NCI-H1417 treated with DMSO at 0.1 percent for 48 hours (cell line): ENCODE measurements at places on chromosomes 3 and 15.

DNA sequence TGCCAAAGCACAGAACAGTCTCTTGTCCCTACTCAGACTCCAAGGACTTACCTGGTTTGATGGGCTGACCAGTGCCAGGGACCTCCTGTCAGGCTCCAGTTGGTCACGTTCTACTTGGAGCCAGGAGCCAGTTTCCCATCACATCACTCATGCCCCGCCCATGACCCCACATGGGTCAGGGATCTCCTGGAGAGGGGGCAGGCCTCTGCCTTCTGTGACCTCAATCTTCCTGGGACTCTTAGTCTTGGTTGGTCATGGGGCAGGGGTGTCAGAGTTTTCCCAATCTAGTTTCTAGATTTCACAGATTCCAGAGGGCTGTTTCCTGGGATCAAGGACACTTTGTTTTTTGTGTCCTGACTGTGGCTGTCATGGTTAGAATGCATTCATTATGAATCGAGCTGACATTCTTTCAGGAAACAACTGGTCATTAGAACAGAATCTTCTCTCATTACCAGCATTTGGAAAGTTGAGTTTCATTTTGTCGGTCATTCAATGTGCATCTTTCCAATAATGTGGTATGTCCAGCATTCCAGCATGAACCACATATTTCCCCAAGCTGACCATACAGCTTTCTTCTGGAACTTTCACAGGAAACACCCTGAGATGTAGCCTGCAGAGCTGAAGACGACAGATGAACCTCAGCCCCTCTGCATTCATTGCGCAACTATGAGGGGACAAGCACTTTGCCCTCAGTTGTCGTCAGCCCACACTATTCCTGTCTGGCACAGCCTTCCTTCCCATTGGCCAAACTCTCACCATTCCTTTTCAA is 19.8 kb downstream of the CYP19A1 start:
- DNase-seq: no peak

- no peak for DNase-seq
Observed at GRCh38 chr3:30302027-30302426, 304.4 kb upstream of the TGFBR2 start.

- no peak for DNase-seq
Observed at GRCh38 chr3:188137051-188137450, 16.9 kb upstream of the LPP start.

- no peak for DNase-seq
Observed at GRCh38 chr3:170367797-170368196, 10.3 kb downstream of the SKIL start.

GRCh38 chr3:161422171-161422700 is 50.9 kb upstream of the SPTSSB start:
- no peak for DNase-seq

DNA sequence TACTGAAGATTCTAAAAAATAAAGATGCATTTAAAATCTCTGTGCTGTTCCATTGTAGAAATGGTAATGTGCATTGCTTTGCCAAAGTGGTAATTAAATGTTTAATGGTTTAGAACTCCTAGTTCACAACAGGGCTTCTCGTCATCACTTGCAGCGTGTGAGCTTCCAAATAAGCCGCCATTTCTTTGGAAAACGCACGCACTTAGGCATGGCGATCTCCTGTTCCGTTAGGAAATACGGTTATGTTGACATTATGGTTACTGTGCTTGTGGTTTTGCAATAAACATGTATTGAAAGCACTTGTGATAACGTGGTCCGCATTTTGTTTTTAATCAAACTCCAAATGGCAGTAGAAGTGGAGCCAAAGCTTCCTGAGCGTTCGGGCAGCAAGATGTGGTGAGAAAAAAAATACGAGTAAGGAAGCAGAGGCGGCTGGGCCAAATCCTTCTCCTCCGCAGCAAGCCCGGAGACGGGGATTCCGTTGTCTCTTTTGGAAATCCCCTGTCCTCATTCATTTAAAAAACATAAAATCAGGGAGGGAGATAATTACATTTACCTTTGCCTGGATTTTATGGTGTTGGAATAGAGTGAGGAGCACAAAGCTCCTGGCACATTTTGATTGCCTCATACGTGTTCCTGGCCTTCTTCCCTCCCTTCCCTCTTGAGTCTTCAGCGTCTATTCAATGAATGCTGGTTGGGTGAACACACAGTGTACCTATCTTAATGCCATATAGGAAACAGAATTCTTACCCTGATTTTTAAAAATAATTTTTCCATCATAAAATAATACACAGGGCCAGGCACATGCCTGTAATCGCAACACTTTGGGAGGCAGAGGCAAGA is 97.5 kb downstream of the SLC49A4 start:
- no peak for DNase-seq

GRCh38 chr3:46378426-46378942 is 7.7 kb downstream of the CCR5 start:
- DNase-seq: no peak

- DNase-seq: no peak
Observed at GRCh38 chr15:64026591-64026990, 19.7 kb downstream of the DAPK2 start.

DNA sequence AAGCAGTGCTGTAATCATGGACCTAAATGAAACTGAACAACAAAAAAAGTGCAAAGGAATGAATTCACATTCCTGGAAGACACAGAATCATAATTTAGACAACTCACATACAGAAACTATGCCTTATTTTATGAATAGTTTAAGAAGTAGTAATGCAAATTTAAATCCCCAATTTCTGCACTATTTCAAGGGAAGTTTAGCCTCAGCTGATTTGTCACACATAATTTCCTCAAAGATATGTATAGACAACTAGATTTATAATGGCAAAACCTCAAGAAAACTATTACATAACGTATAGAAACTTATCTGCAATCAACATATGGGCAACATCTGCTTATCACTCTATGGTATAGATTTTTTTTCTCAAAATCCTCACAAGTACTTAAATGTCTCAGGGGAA is 7.8 kb upstream of the PTX3 start:
- DNase-seq: no peak

- DNase-seq: no peak
Observed at GRCh38 chr15:81337241-81337640, 13.3 kb upstream of the STARD5 start.

DNA sequence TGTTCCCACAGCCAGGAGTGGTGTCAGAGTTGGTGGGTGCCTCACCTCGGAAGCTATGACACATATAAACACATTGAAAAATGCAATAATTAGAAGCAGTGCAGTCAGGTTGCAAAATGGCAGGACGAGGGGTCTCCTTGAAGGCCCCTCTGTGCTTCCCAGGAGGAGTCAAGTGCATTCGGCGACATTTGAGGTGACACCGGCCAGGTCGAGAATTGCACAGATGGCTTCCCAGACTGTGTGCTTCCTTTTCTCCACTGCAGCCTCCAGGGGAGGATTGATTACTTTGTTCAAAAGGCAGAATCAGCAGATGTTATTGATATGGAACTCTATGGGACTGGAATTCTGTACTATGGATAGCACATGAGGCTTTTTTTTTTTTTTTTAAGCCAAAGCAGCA is 163.2 kb downstream of the MINAR1 start:
- no peak for DNase-seq

DNA sequence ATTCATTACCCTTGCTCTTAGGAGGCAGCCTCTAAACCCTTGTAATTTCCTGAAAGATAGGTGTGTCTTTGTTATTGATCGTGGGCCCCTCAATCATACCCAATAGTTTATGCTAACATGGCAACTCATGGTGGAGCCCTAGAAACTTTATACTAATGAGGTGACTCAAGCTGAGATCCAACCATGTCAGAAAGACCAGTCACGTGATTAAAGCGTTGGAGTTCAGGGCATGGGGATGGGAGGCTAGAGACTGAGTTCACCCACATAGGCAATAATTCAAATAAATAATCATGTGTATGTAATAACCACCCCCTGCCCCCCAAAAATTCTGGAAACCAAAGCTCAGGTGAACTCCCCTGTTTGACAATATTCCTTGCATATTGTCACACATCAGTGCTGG is 99.5 kb upstream of the TUSC7 start:
- DNase-seq: no peak

- DNase-seq: no peak
Observed at GRCh38 chr3:73605412-73605811, 19.3 kb downstream of the PDZRN3 start.

DNA sequence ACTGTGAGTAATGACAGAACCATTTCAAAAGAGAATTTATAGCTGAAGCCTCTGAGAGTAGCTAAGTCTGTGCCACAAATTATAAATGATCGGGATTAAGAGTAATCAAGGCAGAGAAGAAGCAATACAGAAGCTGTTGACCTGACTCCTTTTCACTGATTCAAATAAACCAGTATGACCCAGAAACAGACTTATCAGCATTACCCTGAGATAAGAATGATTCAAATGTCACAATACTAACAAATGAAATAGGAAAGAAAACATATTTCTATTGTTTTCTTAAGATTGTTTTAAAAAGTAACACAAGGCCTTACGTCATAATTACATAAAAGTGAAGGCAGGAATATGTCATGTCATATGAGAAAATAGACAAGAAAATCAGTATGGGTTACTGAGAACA is 1534.6 kb downstream of the SI start:
- DNase-seq: no peak

DNA sequence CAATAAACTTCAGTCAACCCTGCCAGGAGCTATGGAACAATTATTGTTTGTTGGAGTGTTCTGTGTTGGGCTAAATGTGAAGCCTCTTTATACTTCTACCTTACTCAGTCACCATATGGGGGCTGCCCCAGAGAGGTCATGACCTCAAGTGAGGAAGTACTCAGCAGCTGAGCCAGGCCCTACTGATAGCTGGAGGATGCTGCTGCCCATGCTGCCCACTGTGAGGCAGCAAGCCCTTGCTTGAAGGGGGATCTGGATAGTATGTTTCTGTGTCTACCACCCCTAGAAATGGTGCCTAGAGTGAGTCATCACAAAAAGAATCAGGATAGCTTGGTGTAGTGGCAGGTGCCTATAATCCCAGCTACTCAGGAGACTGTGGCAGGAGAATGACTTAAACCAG is 4.5 kb upstream of the RPL24 start:
- no peak for DNase-seq

GRCh38 chr3:124553178-124553577 is 177.1 kb upstream of the UMPS start:
- no peak for DNase-seq

DNA sequence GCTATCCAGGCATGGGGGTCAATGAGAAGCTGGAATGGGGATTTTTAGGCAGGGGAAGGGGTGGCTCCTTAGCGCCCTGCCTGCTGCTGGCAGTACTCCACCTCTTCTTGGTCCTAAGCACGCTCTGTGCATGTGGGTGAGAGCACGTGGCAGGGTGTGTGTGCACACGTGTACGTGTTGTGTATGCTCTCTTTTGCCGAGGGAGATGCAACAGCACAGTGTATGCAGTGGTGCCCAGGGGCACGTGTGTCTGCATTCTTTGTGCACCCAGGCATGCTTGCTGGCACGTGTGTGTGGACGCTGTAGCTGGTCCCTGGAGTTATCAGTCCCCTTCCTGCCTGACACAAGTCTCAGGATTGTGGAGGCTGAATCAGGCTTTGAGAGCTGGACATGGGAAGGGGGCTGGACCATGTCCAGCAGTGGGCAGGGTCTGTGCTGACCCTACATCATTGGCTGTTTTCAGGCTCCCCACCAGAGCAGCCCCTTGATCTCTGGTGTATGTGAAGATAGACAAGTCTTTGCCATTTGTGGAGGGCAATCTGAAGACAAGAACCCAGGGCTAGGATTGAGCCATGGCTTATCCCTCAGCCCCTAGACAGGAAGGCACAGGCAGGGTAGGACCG is 1.9 kb upstream of the CAMKV start:
- no peak for DNase-seq
